ENCODE measurements at places on chromosomes 3 and 15.

DNA sequence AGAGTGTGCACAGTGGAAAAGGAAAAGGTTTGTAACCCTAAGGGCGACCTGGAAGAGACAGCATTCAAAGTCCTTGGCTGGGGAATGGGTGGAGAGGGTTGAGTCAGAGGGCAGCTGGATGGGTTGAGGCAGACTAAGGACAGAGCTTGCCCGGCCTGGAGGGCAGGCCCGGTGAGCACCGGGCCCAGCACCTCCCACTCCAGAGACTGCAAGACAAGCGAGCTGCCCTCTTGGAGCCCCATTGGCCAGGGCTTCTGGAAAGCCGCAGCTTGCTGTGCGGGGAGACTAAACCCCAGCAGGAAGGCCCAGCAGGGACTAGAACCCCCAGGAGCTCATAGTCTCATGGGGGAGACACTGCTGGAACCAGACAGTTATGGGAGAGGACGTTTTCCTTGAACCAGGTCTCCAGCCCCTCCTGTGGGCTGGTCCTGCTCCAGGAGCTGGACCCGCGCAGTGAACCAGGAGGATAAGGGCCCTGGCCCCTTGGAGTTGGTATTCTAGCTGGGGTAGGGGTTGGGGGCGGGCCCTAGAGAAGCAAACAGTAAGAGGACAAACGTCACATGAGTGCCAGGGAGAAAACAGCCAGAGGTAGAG, 59.1 kb downstream of the RGMA start:
- no peak for DNase-seq

GRCh38 chr3:131957511-131957910, 77.3 kb downstream of the CPNE4 start:
- DNase-seq: no peak

DNA sequence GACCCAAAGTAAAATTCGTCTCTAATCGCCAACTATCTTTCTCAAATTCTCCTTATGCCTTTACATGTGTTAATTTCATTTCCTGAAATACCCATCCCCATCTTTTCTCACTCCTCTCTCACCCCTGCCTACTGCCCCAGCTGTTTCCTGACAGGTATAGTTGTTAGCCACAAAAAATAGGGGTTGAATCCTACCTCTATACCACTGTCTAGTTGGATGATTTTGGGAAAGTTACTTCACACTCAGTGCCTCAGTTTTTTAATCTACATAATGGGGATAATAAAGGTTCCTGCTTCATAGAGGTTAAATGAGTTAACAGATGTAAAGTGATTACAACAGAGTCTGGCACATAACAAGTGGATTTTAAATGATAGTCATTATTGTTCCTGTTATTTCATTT, 189.7 kb downstream of the TNIK start:
- no peak for DNase-seq

GRCh38 chr15:76930831-76931396, 635 bp upstream of the RCN2 start:
- DNase-seq: no peak

- DNase-seq: no peak
Measured at GRCh38 chr3:101340591-101340990, 20.2 kb upstream of the IMPG2 start.

- DNase-seq: no peak
Measured at GRCh38 chr3:46416125-46416810, 9.2 kb downstream of the CCRL2 start.

DNA sequence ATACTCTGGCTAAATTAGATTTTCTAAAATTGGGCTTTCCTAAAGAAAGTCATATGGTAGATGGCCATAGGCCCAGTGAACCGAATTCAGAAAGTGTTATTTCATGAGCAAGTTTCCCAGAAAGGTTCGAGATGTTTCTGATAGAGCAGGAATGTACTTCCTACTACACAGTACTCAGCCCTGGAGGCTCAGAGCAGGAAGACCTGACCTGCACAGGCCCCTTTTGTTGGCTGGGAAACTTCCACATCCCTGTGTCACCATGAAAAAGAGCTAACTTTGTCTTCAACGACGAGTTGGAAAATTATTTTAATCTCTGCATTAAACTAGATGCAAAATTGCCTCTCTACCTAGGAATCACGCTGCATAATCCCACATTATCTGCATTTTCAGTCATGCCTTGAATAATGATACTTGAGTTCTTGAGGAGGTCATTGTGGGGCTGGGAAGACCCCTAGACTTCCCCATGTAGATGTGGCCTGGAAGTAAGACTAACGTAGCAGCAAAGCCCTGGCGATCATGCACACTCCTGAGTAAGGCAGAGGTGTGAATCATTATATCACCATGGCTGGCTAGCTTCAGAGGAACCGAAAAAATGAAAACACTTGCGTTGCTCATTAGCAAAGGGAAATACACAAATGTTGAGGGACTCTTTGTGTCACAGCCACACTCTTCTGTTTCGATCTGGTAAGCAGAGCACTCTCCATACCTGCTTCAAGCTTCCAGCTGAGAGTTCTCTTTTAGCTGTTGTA, 47.1 kb downstream of the CMTM7 start:
- DNase-seq: no peak

All from T-helper 17 cell (primary cell).